AML-193 (cell line): ENCODE measurements at places on chromosomes 5 and 9.
A peak's percentile ranks its signal among the peaks of the same experiment; 100 is the strongest.

DNA sequence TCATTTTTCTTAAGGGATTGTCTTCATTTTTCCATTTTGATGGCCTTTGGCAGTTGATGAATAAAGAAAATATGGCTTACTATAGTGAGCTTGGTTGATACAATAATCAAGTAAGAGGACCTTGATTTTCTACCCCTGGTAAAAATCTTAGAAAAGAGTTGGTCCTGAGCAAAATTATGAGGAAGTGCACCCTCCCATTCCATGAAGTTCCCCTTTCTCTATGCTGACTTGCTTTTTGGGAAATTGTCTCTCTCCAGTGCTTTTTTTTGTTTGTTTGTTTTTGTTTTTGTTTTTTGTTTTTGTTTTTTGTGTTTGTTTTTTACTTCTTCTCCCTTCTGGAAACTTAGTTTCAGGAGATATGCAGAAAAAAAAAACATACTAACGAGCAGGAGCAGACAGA, 449.2 kb upstream of the ACTBL2 start:
- no peak for DNase-seq

DNA sequence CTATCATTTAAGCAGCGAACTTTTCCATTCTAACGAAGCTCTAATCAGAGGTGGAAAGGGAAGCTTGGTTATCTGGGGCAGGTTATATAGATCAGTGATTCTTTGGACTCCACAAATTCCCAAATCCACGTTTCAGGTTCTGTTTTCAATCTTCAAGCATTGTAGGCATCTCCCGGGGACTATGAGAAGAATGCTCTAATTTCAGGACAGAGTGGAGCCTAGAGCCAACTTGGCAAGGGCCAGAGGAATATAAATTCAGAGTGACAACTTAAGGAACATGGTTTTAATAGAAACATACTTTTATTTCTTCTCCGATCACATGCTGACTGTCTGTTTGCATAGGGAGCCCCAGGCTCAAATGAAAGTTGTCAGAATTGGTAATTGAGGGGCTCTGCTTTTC, 514.0 kb upstream of the KLF4 start:
- DNase-seq, result no peak

DNA sequence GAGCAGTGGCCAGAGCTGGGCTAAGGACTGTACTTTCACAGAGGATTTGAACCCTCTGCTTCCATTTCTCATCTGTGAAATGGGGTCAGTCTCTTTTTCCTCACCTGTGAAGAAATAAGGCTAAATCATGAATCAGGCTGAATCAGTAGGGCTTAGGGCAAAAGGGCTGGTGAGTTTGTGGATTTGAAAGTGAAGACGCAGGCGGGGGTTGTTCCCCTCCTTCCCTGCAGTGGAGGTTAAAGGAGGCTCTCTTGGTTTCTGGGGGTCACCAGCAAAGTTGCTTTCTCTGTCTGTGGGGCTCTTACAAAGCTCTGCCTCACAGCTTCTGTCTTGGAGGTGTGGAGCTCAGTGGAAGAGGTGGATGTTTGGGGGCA, 17.6 kb upstream of the NDST1 start:
- no peak for DNase-seq

DNA sequence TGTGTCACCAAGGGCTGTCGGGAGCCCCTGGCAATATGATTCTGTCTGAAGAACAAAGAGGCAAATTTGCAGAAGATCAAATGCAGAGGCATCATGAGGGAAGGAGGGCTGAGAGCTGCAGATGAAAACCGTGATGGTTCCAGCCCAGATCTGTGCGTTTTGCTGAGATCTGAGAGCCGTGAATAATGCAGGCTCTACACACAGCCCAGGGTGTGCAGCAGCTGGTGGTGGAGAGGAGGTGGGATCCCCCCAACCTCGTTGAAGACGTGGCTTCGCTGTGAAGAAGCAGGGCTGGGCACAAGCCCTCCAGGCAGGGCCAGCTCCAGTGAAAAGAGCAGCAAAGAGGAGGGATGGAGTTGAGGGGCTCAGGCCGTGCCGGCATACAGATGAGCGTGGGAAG, 75.5 kb downstream of the TSPAN17 start:
- DNase-seq, result no peak

GRCh38 chr5:31530541-31531265, 1.2 kb downstream of the DROSHA start:
- DNase-seq, result no peak

DNA sequence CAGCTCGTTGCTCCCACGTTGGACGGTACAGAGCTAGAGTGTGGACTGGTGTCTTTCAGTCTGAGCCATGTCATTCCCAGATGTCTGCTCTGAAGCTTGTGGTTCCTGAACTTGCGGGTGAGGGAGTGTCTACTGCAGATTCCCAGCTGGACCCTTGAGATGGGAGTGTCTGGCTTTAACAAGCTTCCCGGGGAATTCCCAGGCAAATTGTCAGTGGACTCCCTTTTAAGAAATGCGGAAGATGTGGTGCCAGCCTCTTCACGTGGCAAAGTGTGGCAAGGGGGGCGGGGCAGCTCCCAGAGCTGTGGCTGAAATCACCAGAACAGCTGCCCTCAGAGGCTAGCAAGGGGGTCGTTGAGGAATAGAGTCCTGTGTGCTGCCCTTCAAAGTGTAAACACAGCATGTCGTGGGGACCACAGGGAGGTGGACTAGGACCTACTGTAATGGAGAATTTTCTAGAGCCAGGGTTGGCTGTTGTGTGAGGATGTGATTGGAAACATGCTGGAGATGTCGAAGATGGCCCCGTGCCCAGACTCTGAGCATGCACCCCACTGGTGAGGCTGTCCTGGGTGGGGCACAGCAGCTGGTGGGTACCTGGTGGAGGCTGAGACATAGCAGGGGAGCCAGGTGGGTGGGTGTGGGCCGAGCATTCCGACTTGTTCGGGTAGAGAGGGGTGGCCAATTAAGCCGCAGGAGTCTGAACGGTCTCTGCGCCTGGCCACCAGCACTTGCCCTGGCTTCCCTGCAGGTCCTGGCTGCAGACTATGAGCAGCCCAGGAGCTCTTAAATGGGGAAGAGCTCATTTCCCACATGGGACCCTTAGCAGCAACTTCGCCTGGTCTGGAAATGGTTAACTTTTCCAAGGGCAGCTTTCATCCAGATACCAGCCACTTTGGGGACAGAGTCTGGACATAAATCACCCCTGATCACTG, 37.4 kb downstream of the PRRX2 start:
- DNase-seq, result no peak

DNA sequence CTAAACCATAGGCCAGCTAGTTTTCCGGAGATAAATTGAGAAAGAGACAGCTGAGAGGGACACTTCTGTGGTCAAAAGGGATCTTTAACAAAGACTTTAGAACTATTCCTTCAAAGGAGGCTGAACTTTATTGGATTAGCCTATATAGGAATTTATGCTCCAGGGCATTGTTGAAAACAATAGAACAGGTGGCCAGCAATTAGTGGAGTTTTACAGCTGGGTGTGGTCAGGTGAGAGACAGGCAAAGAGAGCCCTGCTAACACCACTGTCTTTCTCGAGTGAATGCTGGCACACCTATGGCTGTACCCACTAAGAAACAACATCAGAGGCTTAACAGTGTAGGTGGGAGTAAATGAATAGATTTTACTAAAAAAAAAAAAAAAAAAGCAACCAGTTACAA, 16.7 kb upstream of the TLR4 start:
- no peak for DNase-seq

DNA sequence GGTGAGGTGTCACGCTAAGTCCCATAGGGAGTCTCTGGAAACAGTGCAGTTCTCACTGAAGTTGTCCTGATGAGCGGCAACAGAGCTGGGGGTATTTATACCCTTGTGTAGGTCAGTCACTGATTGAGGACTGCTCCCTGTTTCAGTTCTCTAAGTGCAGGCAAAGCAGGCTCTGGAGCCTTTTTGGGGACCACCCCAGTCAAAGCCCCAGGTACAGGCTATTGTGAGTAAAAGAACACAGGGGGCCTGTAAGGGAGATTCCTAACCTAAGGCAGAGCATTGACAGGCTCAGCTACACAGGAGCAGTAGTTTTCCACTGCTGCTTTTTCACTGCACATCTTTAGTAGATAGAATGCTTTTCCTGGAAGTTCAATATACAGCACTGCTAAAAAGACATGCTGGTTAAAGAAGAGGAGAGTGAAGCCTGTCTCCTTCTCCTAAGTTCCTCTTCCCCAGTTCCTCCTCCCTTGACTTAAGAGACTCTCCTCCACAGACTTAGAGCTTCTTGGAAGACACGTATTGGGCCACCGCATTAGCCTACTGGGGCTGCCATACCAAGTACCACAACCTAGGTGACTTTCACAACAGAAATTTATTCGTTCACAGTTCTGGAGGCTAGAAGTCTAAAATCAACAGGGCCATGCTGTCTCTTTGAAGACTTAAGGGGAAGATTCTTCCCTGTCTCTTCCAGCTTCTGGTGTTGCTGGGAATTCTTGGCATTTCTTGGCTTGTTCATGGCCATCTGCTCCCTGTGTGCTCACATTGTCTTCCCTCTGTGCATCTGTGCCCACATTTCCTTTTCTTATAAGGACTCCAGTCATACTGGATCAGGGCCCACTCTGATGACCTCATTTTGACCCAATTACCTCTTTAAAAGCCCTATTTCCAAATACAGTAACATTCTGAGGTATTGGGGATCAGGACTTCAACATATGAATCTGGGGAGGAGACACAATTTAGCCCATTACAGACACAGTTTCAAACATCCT, 221.0 kb downstream of the ESM1 start:
- no peak for DNase-seq

DNA sequence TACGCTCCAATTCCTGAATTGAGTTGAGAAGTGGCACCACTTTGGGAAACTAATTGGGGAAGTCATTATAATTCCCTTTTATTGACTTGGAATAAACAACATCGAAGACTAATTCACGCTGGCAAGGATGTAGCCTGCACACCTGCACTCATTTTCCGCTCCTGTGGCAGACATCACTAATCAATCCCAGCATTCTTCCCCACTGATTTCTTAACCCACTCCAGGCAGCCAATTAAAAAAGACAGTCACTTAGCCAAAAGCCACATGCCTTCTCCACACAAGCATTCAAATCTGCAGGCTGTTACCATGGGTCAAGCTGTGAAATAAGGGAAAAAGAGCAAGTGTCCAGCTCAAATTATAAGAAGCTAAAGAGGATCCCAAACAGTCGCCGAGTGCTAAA, 68.2 kb upstream of the HRH2 start:
- no peak for DNase-seq

DNA sequence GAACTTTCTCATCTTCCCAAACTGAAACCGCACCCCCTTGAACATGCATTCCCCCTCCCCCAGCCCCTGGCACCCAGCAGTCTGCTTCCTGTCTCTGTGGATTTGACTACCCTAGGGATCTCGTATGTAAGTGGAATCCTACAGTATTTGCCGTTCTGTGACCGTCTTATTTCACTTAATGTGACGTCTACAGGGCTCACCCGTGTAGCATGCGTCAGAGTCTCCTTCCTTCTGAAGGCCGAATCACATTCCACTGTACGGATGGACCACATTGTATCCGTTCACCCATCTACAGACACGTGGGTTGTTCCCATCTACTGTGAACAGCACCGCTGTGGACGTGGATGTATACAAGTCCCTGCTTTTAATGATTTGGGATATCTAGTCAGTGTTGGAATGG, 4.5 kb downstream of the PRRX2 start:
- DNase-seq, result no peak

GRCh38 chr5:101932599-101932998, 363.5 kb downstream of the SLCO4C1 start:
- DNase-seq, result no peak

- no peak for DNase-seq
Measured at GRCh38 chr5:159990506-159990905, 18.4 kb upstream of the TTC1 start.

DNA sequence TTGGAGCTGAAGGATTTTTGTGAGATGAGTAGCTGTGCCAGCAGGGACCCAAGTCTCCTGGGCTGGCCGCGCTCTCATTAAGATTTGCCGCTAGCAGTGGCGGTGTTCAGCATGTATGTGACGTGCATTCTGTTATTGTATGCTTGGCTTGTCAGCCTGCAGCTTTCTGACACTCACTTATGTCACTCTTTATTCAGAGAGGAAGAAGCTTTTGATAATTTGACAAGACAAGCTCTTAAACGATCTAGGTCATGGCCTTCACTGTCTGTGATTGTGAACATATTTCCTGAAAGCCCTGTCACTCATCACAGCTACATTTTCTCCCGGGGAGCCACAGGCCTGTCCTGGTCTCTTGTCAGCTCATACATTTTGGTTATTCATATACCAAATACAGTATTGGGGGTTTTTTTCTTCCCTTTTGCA, 98.2 kb upstream of the GRHPR start:
- no peak for DNase-seq

GRCh38 chr9:124098141-124098905, 86.8 kb downstream of the LHX2 start:
- DNase-seq, result peak; percentile 24

GRCh38 chr9:96122282-96122681, 179.7 kb downstream of the HSD17B3 start:
- no peak for DNase-seq

DNA sequence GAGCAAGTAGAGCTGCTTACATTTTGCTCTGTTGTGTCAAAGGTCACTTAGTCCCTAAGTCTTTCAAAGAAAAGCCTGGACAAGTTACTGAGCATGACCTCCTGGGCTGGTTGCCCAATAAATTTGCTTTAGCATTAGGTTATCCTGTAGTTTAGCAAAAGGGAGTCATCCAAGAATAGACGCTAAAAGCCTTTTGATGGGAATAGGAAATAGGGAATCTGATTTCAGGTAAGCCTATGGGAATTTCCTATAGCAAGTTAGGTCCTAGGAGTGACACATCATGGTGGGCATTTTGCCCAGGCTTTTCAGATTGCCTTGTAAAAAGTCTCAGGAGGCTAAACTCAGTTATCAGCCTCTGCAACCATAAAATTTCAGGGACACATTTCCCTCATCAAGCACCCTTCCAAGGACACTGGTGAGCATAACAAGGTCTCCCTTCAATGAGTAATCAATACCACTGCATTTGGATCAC, 67.6 kb upstream of the RANBP3L start:
- no peak for DNase-seq

DNA sequence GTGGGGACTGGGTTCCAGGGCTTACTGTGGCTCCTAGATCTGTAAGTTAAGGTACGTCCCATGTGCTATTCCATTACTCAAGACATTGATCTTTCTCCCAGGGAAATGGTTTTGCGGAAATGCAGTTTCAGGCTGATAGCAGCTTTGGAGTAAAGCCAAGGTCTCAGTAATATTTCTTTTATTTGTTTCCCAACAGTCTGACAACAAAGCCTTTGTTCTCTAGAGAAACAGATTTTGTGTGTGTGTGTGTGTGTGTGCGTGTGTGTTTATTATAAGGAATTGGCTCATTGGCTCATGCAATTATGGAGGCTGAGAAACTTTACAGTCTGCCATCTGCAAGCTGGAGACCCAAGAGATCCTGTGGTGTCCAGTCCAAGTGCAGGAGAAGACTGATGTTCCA, 12.1 kb upstream of the POC5 start:
- DNase-seq, result no peak

DNA sequence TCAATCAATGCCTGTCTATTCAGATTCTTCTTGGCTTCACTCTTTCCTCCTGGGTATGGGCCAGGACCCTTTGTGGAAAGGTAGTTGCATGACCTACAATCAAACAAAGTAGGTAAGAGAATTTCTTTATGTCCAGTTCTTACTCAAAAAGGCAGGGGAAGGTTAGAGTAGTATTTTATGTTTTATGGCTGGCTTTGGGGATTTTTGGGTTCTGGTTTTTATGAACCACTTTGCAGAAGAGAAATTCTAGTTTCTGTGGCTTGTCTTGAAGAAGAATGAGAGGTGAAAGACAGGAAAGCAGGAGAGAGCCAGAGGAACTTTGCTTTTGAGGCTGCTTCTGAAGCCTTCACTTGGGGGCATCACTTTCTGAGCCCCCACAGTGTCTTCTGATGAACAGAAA, 14.7 kb upstream of the CRHBP start:
- DNase-seq, result no peak

GRCh38 chr5:66209794-66210193, 65.7 kb downstream of the SREK1 start:
- DNase-seq, result no peak

GRCh38 chr5:32172923-32173266, 1.2 kb downstream of the GOLPH3 start:
- no peak for DNase-seq
